ENCODE measurements at places on chromosomes 1 and 21.
A peak's percentile ranks its signal among the peaks of the same experiment; 100 is the strongest.

- DNase-seq, result peak; percentile 42
These were observed 14.9 kb downstream of the TTC34 start for GRCh38 chr1:2786329-2787162.

DNA sequence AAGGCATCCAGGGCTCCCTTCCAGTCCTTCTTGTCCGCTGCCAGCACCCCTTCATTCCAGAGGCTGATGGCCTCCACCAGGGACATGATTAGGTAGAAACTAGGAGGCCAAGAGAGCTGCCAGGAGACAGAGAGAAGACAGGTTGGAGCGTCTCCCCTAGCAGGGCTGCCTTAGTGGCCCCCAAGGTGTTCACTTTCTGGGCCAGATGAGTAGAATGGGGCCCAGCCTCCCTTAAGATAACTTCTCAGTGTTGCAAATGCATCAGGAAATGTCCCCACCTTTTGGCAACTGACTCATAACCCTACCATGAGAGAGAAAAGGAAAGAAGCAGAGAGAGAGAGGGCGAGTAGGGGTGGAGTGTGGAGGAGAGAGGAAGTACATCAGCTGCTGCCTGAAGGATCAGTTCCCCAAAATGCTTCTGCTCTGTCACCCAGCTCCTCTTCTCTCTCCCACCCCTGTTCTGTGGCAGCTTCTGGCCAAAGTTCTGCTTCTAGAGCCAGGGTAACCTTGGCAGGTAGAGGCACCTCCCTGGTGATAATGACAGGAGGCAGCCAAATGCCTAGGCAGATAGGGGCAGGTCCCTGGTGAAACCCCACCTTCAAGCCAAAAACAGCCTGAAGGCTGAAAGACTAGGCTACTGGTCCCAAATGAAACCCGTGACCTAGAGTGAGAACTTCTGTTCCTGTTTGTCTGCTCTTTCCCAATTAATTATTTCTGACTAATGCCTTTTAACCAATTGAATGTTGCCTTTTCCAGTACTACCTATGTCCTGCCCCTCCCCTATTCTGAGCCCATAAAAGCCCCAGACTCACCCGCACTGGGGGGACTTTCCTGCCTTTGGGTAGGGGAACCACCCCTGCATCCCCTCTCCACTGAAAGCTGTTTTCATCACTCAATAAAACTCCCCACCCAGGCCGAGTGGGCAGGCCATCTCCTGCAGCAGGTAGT is at the start of gene NCF2:
NCF2 (minus strand) TSS at position 216 of the 948 bp plus-strand sequence; CDS start at position 86, 130 bp downstream.
- DNase-seq, result peak; percentile 17

DNA sequence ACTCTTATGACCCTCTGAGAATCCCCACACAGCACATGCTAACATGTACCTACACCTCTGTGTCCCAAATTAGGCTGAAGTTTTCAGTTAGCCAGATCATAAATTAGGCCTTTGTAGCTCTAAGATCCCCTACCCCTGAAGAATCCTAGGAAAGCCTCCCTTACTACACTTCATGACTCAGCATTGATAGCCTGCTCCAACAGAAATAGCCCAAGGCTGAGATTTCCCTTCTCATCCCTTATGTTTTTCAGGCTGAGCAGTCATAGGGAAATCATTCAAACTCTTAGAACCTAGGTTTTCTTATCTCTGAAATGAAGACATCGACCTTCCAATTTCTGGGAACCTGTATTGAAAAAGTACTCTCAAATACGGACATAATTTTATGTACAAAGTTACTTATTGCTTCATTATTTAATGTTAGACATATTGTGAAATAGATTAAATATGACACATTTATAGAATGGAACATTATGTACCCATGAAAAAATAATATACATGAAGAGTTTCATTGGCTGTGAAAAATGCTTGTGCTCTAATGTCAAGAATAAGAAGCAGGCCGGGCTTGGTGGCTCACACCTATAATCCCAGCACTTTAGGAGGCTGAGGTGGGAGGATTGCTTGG is 122.4 kb upstream of the UBE2U start:
- DNase-seq, result no peak

DNA sequence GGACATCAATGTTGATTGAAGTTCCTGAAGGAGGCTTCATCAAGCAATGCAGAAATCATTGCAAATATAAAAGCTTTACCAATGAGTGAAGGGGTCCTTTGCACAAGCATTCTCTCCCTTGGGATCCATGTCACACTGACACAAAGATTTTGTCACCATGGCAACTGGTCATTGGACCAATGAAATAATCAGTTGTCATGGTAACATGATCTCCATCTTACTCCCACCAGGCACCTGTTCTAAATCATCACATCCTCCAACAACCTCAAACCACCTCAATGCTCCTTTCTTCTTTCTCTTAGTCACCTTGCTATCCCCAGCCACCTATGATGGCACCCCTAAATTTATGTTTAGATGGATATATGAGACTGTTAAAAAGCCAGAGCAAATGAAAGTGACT is 13.5 kb upstream of the FOXJ3 start:
- DNase-seq, result no peak

DNA sequence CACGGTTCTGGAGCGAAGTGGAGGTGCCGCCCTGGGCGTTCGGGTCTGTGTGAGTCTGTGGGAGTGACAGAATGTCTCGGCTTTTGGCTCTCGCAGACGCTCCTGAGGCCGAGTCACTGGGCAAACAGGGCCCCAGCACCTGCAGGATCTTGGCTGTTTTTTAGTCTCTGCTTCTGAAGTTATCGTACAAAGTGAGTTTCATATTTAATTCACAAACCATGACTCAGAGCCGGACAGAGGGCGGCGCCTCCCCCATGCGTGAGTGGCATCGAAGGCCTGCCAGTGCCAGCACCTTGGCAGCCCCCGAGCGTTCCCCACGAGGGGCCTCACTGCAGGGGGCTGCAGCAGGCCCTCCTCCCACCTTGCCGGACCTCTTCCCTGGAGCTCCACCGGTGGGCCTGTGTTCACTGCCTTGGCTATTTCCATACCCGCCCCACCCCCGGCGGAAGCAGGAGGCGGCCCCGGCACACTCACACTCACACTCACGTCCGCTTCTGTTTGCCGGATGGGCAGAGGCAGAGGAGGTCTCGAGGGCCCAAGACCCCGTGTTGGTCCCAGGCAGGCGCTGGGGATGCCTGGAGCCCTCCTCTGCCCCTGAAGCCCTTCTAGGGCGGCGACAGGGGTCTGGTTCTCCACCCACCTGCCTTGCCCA is 56.3 kb downstream of the MORN1 start:
- no peak for DNase-seq

- DNase-seq, result no peak
These were observed 5.9 kb downstream of the TP73 start for GRCh38 chr1:3658231-3658615.
